ENCODE measurements at places on chromosomes 1 and 21.

DNA sequence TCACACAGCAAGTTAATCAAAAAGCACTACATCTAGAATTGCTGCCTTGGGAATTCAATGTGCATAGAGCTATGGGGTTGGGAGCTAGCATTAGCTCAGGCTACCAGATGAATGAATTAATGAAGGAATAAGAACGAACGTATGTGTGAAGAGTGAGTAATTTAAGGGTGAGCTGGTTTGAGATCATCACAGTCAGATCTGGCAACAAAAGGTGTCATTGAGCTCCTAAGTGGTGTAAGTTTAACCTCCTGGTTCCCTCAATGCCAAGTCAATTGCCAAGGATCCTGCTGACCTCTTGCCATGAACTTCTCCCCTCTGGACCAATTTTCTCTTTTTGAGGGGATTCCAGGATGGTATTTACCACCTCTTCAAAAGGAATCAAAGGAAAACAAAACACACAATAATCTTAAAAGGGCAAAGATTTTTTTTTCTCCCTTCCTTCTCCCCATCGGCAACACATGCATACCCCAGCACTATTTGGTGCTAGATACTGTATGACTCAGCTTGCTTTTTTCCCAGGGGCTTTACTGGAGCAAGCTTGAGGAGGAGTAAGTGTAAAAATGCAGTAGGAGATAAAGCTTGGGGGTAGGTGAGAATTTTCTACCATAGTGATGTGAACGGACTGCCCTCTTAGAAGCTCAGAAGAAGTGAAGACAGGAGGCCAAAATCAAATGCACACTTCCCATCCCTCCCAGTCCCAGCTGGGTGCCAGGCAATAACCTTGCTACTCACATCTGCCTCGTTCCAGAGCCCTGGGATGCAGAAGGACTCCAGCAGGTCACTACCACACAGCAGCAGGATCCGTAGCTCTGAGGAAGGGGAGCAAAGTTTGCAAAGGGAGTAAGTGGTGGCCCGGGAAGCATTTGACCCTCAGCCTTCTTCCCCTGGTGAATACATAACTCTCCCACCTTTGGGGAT is 92.0 kb downstream of the LAMC2 start:
- peak; percentile 46 for DNase-seq

DNA sequence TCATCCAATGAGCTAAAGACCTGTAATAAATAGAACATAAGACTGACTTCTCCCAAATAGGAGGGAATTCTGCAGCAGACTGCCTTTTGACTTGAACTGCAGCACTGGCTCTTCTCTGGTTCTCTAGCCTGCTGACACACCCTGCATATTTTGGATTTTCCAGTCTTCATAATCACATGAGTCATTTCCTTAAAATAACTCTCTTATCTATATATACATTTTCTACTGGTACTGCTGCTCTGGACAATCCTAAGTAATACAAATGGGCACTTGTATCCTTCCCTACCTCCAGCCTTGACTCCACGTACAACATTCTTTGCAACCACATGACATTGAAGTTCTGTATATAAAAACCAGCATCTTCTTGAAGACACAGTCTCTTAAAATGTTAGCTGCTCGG is 429.4 kb upstream of the TMPRSS15 start:
- peak; percentile 21 for DNase-seq

DNA sequence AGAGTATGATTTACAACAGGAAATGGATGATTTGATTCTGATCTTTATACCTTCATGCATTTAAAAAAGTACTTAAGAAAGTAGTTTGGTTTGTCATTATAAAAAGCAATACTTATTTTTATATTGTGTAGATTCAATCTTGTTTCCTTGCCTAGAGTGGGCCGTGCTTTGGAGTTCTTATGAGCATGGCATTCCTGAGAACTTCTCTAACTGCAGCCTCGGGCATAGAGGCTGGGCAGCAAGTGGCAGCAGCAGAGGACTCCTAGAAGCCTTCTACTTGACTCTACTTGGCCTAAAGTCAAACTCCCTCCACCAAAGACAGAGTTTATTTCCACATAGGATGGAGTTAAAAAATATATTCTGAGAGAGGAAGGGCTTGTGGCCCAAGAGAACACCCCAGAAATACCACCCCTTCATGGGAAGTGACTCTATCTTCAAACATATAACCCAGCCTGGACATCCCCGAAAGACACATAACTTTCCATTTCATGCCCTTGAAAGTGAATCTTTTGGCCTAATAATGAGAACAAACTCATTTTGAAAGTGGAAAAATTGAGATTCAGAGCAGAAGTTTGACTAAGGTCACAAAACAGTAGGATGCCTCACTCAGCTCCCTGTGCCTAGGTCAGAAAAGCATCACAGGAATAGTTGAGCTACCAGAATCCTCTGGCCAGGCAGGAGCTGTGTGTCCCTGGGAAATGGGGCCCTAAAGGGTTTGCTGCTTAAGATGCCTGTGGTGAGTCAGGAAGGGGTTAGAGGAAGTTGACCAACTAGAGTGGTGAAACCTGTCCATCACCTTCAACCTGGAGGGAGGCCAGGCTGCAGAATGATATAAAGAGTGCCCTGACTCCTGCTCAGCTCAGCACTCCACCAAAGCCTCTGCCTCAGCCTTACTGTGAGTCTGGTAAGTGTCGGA is at the start of gene IVL:
IVL (plus strand) TSS at position 861 of the 916 bp plus-strand sequence. CDS start 1,252 bp downstream, outside the sequence.
- peak; percentile 74 for DNase-seq

DNA sequence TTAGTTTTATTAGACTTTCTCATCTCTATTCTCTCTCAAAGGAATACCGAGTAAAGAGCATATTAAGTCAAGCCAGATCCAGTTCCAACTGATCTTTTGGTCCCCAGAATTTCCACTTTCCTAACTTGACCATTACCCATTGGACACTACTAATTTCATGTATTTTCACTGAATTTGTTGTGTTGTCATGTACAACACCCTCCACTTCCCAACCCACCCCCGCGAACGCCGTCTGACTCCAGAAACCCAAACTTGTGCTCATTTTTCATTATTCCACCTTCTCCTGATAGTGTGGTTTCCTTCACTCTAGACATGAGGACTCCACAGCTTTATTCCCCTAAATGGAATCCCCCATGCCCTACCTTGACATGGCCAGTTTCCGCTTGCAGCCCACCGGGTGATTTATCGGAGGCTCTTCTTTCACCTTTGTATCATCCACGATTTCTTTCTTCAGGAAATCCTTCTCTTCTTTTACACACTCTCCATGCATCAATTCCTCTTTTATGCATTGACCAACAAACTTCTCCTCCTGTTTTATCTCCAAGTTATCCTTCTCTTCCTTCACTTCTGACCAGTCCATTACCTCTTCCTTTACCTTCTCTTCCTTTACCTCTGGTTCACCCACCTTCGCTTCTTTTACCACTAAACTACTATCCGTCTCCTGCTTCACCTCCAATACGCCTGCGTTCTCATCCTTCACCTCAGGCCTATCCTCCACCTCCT is 805 bp downstream of the ZNHIT6 start:
- no peak for DNase-seq

DNA sequence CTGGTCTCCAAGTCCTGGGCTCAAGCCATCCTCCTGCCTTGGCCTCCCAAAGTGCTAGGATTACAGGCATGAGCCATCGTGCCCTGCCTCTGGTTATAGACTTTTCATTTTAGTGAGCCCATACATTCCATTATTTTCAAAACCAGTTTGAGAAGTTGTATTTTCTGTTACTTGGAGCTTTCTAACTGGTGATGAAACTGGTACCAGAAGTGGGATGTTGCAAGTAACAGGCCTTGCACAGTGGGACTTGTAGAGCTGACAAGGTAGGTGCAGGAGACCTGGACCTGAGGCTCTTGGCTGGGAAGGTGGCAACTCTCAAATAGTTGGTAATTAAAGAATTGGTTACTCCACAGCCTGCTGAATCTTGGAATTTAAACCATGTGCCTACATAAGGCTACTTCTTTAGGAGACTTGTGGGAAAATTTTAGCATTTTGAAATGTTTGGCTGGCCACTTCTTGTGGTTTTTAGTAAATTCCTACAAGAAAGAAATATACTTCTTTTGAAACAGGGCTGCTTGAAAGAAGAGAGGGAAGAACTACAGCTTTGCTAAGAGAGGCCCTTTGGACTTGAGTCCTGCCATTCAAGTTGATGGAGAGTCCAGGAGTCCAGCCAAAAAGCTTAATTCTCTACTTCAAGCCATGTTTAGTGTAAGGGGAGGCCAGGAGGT is 9.8 kb upstream of the ALPL start:
- no peak for DNase-seq

DNA sequence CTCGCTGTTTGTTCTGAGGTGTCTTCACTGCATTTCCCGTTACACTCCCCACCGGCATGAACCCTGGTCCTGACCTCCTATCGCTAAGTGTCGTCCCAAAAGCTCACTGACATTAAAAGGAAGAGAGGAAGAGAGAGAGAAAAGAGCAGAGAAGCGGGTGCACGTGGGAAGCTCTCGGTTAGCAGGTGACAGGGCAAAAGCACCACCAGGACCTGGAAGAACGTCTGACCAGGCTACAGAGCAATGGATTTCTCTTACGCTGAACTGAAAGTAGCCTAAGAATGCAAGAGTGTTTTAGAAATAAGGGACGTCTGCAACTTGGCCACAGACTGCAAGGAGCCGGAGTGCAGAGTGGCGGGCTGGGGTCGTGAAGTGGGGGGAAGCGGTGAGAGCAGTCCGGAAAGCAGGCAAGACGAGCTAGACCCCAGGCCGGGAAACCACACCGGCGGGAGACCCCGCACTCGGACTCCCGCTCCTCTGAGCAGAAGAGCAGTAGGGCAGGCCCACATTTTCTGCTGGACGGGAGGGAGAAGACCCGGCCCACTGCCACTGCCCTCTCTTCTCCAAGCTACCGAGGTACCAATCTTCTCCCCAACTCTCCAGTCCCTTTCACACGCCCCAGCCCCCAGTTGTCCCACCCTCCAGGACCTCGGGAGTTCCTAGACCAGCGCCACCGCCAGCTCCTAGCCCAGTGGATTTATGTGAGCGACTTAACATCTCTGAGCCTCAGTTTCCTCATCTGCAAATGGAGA is 8.3 kb upstream of the MPZL1 start:
- peak; percentile 26 for DNase-seq

DNA sequence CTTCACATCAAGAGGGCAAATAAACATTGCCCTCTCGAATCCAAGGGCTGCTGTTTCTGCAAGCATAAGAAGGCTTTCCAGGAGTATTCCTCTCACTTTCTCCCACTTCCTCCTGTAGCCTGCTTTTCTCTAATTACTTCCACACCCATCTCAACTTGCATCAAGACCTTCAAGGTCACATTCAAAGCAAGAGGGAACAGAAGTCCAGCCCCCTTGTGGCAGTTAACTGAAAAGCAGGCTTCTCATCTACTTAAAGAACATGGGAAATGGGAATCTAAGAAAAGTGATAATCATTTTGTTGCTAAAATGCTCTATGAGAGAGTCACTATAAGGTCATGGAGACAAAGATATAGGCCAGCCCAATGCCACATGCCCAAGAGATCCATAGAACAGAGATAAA is 874.4 kb downstream of the KCNT2 start:
- peak; percentile 8 for DNase-seq

Measured in kidney tubule cell (primary cell).